ENCODE measurements at places on chromosomes 4 and X. TPM values are rescaled to one million over a fixed set of nuclear protein-coding genes. Genes with fewer than 3 reads are reported as not detected.

Gene VCX2
- total RNA-seq, result not detected

Gene MGAT4D
- total RNA-seq, result not detected

Gene SAGE1
- total RNA-seq, result not detected

Gene HERC3
- total RNA-seq, result 38.4 TPM

Gene SLC25A4
- 3.3 TPM for total RNA-seq

Gene PWWP3B
- total RNA-seq, result not detected

Gene ABCG2
- total RNA-seq, result 0.43 TPM

Gene C4orf54
- not detected for total RNA-seq

Gene PRR32
- total RNA-seq, result not detected

Gene F11
- total RNA-seq, result not detected

Gene ARMCX6
- 37.4 TPM for total RNA-seq
